Gastrocnemius medialis (tissue), 4 donors: ENCODE measurements at places on chromosomes 4 and X. TPM values are rescaled to one million over a fixed set of nuclear protein-coding genes. Genes with fewer than 3 reads are reported as not detected.

GRCh38 chr4:5260121-5260520, 208.8 kb downstream of the STK32B start:
- no peak for DNase-seq

The ARSD gene
- 1.6 TPM for total RNA-seq

The WWC2 gene
- 10.7 TPM for total RNA-seq

The MID2 gene
- 25.4 TPM for total RNA-seq

GRCh38 chrX:70998411-70999027, 67.6 kb upstream of the SLC7A3 start:
- no peak for DNase-seq

DNA sequence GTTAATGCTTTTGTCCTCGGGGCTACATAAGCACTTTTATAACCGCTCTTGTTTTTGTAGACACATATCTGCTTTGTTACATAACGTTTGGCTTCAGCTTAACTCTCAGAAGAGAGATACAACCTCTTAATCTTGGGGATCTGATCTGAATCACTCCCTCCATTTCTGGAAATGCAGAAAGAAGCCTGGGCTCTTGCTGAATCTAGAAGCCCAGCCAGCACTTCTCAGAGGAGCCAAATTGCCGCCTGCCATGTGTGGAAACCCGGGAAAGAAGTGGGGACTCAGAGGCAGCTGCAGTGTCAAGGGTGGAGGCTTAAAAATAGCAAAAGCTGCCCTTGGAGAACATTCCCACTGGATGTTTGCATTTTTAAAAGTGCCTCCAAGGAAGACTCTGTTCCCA, 69.3 kb upstream of the LDB2 start:
- peak; percentile 48 for DNase-seq

The LIMCH1 gene
- total RNA-seq, result 48.4 TPM

- no peak for DNase-seq
Observed at GRCh38 chrX:53320543-53321229, 39.3 kb upstream of the IQSEC2 start.

The OTC gene
- not detected for total RNA-seq

GRCh38 chrX:153592966-153593688, 5.8 kb downstream of the CCNQ start:
- peak; percentile 33 for DNase-seq

DNA sequence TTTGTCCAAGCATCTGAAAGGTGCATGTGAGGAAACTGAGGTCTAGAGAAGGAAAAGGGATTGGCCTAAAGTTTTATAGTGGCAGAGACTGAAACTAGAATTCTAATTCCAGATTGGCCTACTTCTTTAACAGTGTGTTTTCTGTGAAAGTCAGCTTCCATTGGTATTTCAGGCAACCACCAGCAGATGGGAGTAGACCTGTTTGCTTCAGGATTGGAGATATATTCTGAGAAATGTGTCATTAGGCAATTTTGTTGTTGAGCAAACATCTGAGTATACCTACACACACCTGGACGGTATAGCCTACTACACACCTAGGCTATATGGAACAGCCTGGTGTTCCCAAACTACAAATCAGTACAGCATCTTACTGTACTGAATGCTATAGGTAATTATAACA, 207.3 kb upstream of the RADX start:
- DNase-seq, result no peak

- no peak for DNase-seq
Observed at GRCh38 chr4:174378951-174379350, 95.2 kb downstream of the CEP44 start.

The CTPS2 gene
- total RNA-seq, result 2.1 TPM

The DKK2 gene
- total RNA-seq, result not detected

- no peak for DNase-seq
Observed at GRCh38 chr4:112956484-112956896, 93.0 kb upstream of the ANK2 start.
